ENCODE measurements at places on chromosomes 12 and 14. TPM values are rescaled to one million over a fixed set of nuclear protein-coding genes. Genes with fewer than 3 reads are reported as not detected.

The SIX1 gene
- not detected for polyA plus RNA-seq

GRCh38 chr12:53698948-53699677 lies 23.2 kb upstream of the ATP5MC2 start:
- H3K27me3 ChIP-seq = peaks cover 98% of the 10 kb centered on the region
- H3K4me3 ChIP-seq = no peak overlapping the region
- no peak for DNase-seq

The CD4 gene
- polyA plus RNA-seq = 3.2 TPM

The CCDC177 gene
- polyA plus RNA-seq = 0.03 TPM

- H3K4me1 ChIP-seq = peaks cover 42% of the 10 kb centered on the region
- no peaks in the 10 kb centered on the region for H3K27me3 ChIP-seq
- H3K36me3 ChIP-seq = no peaks in the 10 kb centered on the region
- no peak for DNase-seq
- no peak overlapping the region for H3K4me3 ChIP-seq
Measured at GRCh38 chr12:120532701-120533238, 1.4 kb upstream of the RNF10 start.

GRCh38 chr12:27491226-27491625 lies 32.8 kb upstream of the PPFIBP1 start:
- no peaks in the 10 kb centered on the region for H3K36me3 ChIP-seq
- no peak for DNase-seq
- no peak overlapping the region for H3K4me3 ChIP-seq

The ENO2 gene
- 19.3 TPM for polyA plus RNA-seq

- peaks cover 60% of the 10 kb centered on the region for H3K4me1 ChIP-seq
- H3K27me3 ChIP-seq = no peaks in the 10 kb centered on the region
- H3K27ac ChIP-seq = peak overlapping the region; percentile 96
- H3K4me3 ChIP-seq = peak overlapping the region; percentile 97
Measured at GRCh38 chr14:71320734-71321573, 413.7 kb downstream of the PCNX1 start.

- H3K36me3 ChIP-seq = no peaks in the 10 kb centered on the region
- no peak overlapping the region for H3K4me3 ChIP-seq
- H3K27ac ChIP-seq = no peak overlapping the region
- peaks cover 3% of the 10 kb centered on the region for H3K4me1 ChIP-seq
- DNase-seq = no peak
- no peaks in the 10 kb centered on the region for H3K27me3 ChIP-seq
Measured at GRCh38 chr12:24840046-24840800, 108.7 kb downstream of the BCAT1 start.

- DNase-seq = no peak
- H3K27ac ChIP-seq = no peak overlapping the region
- H3K4me3 ChIP-seq = no peak overlapping the region
- no peaks in the 10 kb centered on the region for H3K36me3 ChIP-seq
Measured at GRCh38 chr14:32403688-32404087, 74.6 kb downstream of the AKAP6 start.

The FAM161B gene
- 3.3 TPM for polyA plus RNA-seq

DNA sequence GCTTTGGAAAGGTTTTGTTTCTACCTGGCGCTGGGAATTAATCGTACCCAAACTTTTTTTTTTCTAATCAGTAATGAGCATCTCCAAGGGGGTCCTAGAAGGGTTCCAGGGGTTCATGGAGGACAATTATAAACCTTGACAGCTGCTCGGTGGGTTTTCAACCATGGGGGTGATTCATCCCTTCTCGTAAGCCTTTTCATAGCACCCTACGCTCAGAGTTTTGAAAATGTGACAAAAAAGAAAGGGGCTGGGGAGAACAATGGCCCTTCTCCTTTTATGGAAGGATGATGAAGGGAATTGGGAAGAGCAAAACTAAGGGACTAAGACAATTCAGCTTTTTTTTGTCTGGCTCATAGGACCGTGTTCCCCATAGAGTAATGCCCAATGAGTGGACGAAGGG lies 196.7 kb downstream of the ZFP36L1 start:
- peaks cover 28% of the 10 kb centered on the region for H3K4me1 ChIP-seq
- DNase-seq = no peak
- no peaks in the 10 kb centered on the region for H3K36me3 ChIP-seq
- no peak overlapping the region for H3K4me3 ChIP-seq
- H3K27me3 ChIP-seq = no peaks in the 10 kb centered on the region
- no peak overlapping the region for H3K27ac ChIP-seq

The ANO4 gene
- polyA plus RNA-seq = not detected

DNA sequence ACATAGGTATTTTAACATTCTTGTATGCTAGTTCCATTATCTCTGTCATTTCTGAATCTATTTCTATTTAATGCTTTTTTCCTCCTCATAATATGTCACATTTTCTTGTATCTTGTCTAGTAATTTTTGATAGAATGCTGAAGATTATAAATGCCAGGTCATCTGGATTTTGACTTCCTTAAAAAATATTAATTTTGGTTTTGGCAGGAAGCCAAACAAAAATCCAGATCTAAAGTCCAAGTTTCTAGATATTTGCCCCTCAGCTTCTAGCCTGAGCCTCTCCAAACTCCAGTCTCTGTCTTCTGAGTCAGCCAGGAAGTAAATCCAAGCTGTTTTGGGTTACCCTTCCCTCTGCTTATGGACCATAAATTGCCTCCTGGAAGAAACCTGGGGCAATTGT lies 335.4 kb downstream of the APAF1 start:
- H3K4me1 ChIP-seq = no peaks in the 10 kb centered on the region
- no peak overlapping the region for H3K4me3 ChIP-seq
- no peaks in the 10 kb centered on the region for H3K27me3 ChIP-seq
- no peaks in the 10 kb centered on the region for H3K36me3 ChIP-seq
- no peak for DNase-seq
- no peak overlapping the region for H3K27ac ChIP-seq

The MYBPC1 gene
- polyA plus RNA-seq = 1.2 TPM

DNA sequence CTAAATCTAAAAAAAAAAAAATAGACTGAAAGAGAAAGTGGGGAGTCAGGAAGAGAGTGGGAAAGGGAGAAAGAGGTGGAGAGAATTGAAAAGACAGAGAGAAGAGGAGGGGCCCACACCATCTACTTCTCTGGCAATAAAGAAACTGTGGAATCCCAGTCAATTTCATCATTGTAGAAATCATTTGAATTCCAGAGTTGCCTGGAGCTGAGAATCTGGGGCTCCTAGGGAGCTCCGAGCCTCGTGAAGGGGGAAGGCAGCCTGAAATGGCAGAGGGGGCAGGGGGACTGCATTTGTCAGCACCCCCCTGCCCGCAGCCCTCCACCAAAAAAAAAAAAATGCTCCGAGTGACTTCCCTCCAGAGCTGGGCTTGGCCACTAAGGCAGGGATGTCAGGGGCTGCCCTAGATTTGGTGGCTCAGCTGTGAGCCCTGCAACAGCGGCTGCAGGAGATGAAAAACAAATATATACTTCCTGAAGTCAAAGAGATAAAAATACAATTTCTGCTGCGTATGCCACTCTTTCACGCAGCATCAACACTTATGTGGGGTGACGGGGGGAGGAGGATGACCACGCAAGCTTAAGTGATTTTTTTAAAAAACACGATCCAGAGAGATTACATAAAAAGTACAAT lies 80.5 kb downstream of the BCL11B start:
- H3K4me3 ChIP-seq = peak overlapping the region; percentile 35
- DNase-seq = no peak
- peaks cover 26% of the 10 kb centered on the region for H3K4me1 ChIP-seq
- H3K27me3 ChIP-seq = peaks cover 13% of the 10 kb centered on the region

The ALDH2 gene
- 151 TPM for polyA plus RNA-seq

GRCh38 chr14:69153152-69153872 lies 393 bp upstream of the DCAF5 start:
- peaks cover 10% of the 10 kb centered on the region for H3K36me3 ChIP-seq
- H3K27ac ChIP-seq = peak overlapping the region; percentile 89
- peak overlapping the region; percentile 81 for H3K4me3 ChIP-seq

GRCh38 chr14:59221568-59221967 lies 33.1 kb downstream of the DAAM1 start:
- no peaks in the 10 kb centered on the region for H3K27me3 ChIP-seq
- H3K4me3 ChIP-seq = no peak overlapping the region
- DNase-seq = no peak
- no peaks in the 10 kb centered on the region for H3K36me3 ChIP-seq
- peak overlapping the region; percentile 8 for H3K27ac ChIP-seq
- H3K4me1 ChIP-seq = peaks cover 21% of the 10 kb centered on the region

The FLVCR2 gene
- 1.1 TPM for polyA plus RNA-seq

GRCh38 chr14:77804592-77804991 lies 4.7 kb downstream of the ADCK1 start:
- no peak for DNase-seq
- no peaks in the 10 kb centered on the region for H3K36me3 ChIP-seq
- H3K27ac ChIP-seq = no peak overlapping the region
- H3K27me3 ChIP-seq = no peaks in the 10 kb centered on the region
- peaks cover 7% of the 10 kb centered on the region for H3K4me1 ChIP-seq
- no peak overlapping the region for H3K4me3 ChIP-seq

DNA sequence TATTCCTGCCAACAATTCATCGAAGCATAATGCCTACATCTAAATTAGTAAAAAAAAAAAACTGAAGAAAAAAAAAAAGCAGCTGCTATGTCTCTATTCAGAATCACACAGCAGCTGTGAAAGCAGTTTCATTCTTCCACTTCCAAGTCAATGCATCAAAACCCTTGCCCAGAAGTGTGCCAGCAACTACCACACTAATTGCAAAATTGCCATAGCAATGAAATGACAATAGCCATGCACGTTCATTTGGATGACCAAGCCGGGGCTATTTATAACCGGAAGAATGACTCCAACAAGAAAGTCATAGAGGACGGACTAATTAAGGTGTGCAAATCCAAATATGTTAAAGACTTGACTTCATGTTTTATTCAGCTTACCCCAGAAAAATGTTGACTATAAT lies 42.5 kb downstream of the SLC2A13 start:
- no peaks in the 10 kb centered on the region for H3K27me3 ChIP-seq
- H3K4me3 ChIP-seq = no peak overlapping the region
- peaks cover 8% of the 10 kb centered on the region for H3K4me1 ChIP-seq

DNA sequence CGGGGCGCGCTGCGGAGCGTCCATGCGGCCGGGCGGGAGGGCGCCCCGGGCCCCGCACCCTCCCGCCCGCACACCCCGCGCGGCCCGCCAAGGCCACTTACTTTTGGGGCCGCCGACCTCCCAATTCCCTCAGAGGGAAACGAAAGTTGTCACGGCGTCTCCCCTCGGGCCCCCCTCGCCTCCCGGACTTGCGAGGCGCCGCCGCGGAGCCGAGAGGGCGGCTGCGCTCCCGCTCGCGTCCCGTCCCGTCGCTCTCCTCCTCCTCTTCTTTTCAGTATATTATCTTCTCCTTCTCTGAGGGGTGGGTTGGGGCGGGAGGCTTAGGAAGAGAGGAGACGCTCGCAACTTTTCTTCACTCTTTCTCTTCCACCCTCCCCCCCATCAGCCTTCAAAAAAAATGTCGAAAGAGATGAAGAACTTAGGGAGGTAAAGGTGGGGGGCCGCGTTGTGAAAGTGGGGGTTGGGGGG lies 613 bp downstream of the DUSP16 start:
- H3K4me1 ChIP-seq = peaks cover 31% of the 10 kb centered on the region
- peak overlapping the region; percentile 67 for H3K4me3 ChIP-seq
- no peaks in the 10 kb centered on the region for H3K27me3 ChIP-seq
- H3K36me3 ChIP-seq = no peaks in the 10 kb centered on the region

GRCh38 chr12:112199136-112199535 lies 73.8 kb downstream of the TRAFD1 start:
- DNase-seq = no peak
- peaks cover 46% of the 10 kb centered on the region for H3K36me3 ChIP-seq
- no peak overlapping the region for H3K27ac ChIP-seq
- no peak overlapping the region for H3K4me3 ChIP-seq
- H3K27me3 ChIP-seq = no peaks in the 10 kb centered on the region

DNA sequence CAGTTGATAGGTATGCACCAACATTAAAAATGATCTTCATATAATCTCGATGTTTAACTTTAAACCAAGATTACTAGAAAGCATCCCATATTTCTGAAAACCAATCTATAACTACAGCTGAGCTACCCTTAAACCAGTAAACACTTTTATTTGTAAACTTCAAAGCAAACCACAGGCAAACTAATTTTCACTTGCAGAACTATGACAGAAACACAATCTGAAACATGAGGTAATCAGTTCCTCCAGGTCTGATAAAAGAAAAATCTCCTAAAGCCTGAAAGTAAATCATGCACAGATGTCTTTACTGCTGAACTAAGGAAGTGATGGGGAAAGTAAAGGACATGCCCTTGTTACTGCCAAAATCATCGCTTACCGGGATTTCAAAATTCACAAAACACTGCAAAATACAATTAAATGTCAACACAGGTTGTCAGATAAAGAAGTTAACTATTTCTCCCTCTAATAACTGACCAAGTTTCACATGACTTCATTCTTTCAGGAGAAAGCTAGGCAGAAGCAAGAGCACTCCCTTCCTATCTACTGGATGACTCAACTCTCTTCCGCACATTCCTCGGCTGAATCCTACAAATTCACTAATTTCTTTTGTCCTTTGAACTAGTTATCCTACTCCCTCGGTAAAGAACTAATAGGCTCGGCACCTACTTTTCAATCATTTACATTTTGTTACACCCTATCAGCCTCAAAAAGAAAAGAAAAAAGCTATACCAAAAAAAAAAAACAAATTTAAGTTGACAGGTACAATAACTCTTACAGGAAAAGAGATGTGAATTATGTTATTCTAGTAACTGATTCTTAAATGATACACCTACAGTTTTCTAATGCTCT lies 1.4 kb downstream of the EEA1 start:
- peak overlapping the region; percentile 94 for H3K4me3 ChIP-seq
- peak overlapping the region; percentile 92 for H3K27ac ChIP-seq
- H3K4me1 ChIP-seq = peaks cover 50% of the 10 kb centered on the region
- no peaks in the 10 kb centered on the region for H3K27me3 ChIP-seq
- H3K36me3 ChIP-seq = no peaks in the 10 kb centered on the region

The OVCH1 gene
- 0.44 TPM for polyA plus RNA-seq

The PLEKHH1 gene
- 14.8 TPM for polyA plus RNA-seq

DNA sequence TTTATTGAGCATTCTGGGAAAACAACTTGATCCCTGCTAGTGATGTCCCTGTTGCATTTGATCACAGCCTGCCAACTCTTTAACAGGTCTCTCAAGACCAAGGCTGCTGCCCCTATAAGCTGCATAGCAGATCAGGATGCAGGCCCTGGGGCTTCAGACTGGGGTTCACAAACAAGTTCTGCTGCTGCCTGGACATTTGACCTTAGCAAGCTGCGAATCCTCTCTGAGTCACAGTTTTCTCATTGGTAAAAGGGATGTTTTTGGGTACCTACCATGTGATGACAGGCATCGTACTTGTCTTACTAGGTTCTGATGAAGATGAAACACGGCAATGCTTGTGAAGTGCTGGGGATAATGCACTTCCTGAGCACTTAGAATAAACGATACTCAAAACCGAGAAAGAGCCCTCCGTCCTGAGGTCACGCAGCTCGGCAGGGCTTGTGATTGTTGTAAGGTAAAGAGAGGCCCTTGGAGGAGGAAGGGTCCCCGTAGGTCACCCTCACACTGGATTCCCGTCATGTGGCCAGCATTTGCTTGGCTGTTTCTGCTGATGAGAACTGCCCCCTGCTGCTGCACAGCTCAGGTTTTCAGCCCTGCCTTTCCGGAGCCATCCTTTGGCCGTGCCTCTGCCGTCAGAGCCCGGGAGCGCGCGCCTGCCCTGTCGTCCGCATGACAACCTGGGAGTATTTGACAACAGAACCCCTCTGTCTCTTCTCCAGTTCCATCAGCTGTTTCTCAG lies 39.1 kb downstream of the TSPAN9 start:
- peak overlapping the region; percentile 64 for H3K27ac ChIP-seq
- H3K27me3 ChIP-seq = no peaks in the 10 kb centered on the region
- no peak for DNase-seq
- no peak overlapping the region for H3K4me3 ChIP-seq
- peaks cover 51% of the 10 kb centered on the region for H3K4me1 ChIP-seq
- no peaks in the 10 kb centered on the region for H3K36me3 ChIP-seq

Data from heart right ventricle (tissue), 16 donors.